CD4-positive, alpha-beta T cell treated with Interleukin-2 at 100 ng/mL for 4 hours (primary cell): ENCODE measurements at places on chromosomes 13 and 19.
A peak's percentile ranks its signal among the peaks of the same experiment; 100 is the strongest.

DNA sequence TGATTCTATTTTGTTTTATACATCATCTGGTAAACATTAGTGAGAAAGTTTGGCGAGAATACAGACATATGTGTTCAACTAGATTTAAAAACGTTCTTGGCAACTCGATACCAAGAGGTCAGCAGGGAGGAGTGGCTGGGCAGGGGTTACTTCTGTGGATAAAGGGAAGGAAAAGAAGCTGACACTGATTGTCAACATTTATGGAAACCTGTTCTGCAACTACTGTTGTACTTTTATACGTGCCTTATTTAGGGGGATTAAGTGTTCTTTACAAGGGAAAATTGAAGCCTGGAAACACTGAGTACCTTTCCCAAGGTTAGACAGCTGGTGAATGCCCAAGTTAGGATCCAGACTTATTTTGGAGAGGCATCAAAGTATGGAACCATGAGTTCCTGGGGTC lies 65.0 kb downstream of the MTUS2 start:
- no peak for DNase-seq

- DNase-seq = no peak
Measured at GRCh38 chr19:33005440-33005839, 33.4 kb downstream of the FAAP24 start.

DNA sequence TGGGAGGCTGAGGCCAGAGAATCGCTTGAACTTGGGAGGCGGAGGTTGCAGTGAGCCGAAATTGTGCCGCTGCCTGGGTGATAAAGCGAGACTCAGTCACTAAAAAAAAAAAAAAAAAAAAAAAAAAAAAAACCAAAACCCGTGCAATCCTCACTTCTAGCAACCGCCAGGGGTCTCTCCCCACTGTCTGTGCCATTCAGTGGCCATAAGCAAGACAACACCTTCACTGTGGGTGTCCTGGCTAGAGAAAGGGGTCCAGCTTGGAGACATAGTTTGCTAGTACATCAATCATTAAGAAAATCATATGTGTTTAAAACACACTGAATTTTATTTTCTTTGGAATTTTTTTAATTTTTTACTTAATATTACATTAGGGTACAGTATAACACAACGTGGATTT lies 68.2 kb downstream of the RASL11A start:
- DNase-seq = no peak

DNA sequence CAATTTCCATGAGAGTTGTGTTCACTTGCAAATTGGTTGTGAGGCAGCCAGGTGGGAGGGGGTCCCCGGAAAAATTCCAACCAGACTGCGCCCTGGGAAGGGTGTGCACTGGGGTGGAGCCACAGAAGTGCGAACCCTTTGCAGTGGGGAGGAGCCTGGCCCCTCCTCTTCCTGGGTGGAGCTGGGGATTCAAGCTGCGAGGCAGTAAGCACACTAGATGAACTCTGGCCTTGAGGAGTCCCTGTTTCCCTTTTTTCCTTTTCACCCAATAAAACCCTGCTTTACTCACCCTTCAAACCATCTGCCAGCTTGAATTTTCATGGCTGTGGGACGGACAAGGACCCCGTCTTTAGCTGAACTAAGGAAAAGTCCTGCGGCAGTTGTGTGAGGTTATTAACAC lies 31.0 kb upstream of the MBNL2 start:
- no peak for DNase-seq

DNA sequence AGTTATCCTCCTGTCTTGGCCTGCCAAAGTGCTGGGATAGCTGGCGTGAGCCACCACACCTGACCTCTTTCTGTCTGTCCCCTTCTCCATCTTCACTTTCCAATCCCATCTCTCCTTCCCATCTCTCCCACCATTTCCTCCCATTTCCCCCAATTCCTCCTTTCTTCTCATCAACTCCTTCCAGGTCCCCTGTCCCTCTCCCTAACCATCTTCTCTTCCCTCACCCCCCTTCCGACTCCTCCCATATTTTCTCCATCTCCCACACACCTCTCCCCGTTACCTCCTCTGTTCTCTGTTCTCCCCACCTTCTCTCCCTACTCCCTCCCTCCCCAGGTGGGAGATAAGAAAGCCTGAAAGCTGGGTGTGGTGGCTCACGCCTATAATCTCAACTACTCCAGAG lies 40.6 kb downstream of the KEAP1 start:
- DNase-seq = no peak

DNA sequence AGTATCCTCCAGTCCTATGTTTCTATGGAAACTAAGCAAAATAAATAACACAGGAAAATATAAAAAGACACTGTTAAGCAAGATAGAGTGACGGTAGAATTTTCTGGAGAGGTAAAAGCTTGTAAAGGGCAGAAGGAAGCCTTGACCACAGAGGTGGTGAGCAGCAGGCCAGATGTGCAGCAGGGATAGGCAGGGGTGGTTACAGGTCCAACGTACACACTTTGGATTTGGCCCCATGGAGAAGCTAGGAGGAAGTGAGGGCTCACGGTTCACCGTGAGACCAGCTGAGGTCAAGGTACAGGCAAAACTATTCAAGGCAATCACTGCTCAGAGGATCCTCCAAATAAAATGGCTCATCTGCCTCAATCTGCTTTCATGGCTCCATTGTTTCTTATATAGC lies 242.8 kb downstream of the B3GLCT start:
- DNase-seq = no peak

DNA sequence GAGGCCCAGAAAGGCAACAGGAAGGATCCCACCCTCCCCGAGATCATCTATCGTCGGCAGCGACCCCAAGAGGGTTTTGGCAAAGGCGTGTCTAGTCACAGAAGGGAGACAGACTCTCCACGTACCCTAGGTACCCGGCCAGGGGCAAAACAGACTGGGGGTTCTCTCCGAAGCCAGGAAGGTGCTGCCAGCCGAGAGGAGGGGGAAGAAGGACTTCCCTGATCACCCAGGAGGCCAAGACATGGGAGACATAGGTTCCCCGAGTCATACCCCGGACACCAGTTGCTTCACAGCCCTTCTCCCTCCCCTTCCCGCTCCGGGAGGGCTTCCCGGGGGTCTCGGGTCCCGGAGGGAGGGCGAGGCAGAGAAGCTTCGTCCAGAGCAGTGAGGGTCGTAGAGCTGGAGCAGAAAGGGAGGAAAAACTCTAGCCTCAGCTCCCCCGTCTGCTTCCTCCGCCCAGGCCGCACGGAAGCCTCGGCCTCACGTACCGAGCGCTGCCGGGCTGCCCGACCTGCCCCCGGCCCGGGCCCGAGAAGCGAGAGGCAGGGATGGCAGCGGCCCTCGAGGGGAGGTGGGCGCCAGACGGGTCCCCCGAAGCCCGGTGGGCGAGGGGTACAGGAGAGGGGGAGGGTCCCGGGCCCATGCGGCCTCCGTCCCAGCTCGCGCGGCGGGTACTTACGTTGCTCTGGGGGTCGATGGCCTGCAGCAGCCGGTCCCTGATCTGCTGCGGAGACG lies 644 bp downstream of the MED26 start:
- no peak for DNase-seq

DNA sequence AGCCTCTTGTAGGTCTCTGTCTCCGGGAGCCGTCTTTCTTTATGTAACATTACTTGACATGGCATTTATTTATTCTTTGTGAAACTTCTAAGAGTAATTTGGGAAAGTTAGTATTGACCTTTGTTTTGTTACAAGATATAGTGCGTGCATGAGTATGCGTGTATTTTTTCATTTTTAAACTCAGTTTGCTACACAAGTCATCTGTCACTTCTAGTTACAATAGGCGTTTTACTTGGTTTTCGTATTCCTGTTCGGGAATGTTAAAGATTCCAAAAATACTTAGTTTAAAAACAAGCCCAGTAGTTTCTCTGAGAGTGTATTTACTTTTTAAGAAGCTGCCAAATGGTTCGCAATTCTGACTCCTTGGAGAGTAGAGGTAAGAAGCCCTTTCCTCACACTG lies 3.2 kb downstream of the PDS5B start:
- DNase-seq = no peak

DNA sequence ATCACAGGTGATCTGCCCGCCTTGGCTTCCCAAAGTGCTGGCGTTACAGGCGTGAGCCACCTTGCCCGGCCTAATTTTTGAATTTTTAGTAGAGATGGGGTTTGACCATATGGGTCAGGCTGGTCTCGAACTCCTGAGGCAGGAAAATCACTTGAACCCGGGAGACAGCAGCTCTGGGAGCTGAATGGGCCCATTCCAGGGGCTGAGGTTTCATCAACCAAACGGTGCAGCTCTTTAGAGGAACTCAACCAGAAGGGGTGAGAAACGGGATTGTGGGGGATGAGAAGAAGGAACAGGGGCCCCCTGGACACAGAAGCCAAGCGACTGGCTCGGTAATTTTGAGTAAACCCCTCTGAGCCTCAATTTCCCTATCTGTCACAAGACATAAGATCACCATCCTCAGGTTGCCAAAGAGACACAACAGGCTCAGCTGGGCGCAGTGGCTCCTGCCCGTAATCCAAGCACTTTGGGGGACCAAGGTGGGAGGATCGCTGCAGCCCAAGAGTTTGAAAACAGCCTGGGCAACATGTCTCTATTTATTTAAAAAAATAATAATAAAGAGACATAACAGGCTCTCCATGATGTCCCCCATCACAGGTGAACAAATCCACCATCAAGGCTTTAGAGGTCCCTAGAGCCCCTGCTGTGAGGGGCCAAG lies 562 bp downstream of the IQCN start:
- DNase-seq = no peak

- no peak for DNase-seq
Measured at GRCh38 chr19:42762789-42763188, 2.7 kb downstream of the PSG8 start.

- DNase-seq = no peak
Measured at GRCh38 chr19:41615207-41615606, 11.7 kb downstream of the CEACAM4 start.

DNA sequence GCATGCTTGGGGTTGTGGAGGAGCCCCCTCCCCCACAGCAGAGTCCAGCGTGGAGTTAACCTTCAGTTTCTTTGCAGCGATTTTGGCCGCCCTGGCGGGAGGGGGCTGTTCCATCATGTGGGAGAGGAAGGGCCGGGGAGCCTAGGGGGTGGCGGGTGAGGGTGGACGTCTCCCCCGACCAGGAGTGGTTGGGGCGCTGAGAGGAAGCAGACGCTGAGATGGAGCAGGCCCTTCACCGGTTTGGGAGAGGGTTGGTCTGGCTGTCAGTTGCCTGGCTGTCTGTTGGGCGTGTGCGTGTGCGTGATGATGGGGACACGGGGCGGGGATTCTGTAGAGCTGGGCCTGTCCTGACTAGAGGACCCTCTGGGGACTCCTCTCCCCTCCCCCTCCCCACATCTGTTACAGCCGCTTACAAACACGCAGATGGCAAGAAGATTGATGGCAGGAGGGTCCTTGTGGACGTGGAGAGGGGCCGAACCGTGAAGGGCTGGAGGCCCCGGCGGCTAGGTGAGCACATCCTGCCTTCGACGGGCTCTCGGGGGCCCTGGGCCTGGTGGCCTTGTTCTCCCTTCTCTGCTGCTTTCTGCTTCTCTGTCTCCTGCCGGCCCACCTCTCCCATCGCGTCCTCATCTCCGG lies 9.8 kb upstream of the LIN7B start:
- no peak for DNase-seq

GRCh38 chr19:39997638-39998216 lies 867 bp downstream of the ZNF546 start:
- DNase-seq = peak; percentile 6

- DNase-seq = no peak
Measured at GRCh38 chr13:51777921-51778320, 26.0 kb downstream of the DHRS12 start.

DNA sequence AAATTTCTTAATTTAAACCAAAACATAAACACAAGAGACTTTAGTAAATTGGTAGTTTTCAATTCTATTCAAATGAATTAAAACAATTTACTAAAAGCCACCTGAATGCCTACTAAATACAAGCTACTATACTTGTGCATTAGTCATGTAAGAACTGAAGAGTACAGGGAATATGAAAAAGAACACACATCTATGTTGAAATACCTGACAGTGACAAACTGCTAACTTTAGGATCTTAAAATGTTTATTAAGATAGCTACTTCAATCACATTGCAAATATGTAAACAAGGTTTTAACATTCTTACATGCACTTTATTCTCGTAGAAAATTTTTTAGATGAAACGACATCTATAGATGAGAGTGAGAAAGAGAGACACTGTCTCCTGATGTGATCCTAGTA lies 4.1 kb downstream of the SPRYD7 start:
- DNase-seq = no peak

DNA sequence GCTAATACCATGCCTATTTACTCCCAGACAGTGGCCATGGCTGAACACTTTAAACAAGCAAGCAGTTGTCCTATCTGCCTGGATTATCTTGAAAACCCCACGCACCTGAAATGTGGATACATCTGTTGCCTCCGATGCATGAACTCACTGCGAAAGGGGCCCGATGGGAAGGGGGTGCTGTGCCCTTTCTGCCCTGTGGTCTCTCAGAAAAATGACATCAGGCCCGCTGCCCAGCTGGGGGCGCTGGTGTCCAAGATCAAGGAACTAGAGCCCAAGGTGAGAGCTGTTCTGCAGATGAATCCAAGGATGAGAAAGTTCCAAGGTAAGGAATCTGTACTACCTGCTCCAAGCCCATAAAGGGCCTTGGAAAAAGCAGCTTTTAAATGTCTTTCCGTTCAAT lies 8.6 kb downstream of the RFPL4AL1 start:
- DNase-seq = no peak

- DNase-seq = no peak
Measured at GRCh38 chr13:48873081-48873480, 102.6 kb upstream of the FNDC3A start.

- DNase-seq = no peak
Measured at GRCh38 chr13:101846249-101846648, 393.8 kb downstream of the ITGBL1 start.

GRCh38 chr19:58361900-58362271 lies 665 bp downstream of the ZNF497 start:
- DNase-seq = peak; percentile 24

- DNase-seq = no peak
Measured at GRCh38 chr13:80497439-80497838, 156.5 kb upstream of the SPRY2 start.

GRCh38 chr13:21573920-21574712 lies 29.9 kb downstream of the MICU2 start:
- no peak for DNase-seq

GRCh38 chr19:10809651-10810285 lies 26.2 kb downstream of the TMED1 start:
- no peak for DNase-seq

GRCh38 chr13:98144801-98145350 lies 2.0 kb downstream of the FARP1 start:
- no peak for DNase-seq
